H4 (cell line): ENCODE measurements at places on chromosomes 1 and 21.
A peak's percentile ranks its signal among the peaks of the same experiment; 100 is the strongest.

DNA sequence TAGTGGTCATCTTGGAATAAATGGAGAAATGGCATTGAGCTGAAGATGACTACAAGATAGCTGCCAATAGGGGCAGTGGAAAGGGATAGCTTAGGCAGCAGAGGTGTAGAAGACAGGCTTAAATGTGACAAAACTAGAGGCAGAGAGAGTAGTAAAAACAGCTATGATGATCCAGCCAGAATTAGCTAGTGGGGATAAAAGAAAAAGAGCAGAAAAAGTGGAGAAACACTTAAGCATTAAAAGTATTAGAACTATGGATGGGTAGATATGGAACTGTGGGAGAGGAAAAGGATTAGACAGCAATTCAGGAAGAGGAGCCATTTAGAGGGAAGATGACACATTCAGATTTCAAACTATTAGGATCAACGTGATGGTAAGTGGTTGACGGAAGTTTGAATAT lies 202.5 kb upstream of the SAMSN1 start:
- no peak for DNase-seq

- DNase-seq = no peak
Observed at GRCh38 chr1:7786795-7787194, 2.7 kb downstream of the PER3 start.

DNA sequence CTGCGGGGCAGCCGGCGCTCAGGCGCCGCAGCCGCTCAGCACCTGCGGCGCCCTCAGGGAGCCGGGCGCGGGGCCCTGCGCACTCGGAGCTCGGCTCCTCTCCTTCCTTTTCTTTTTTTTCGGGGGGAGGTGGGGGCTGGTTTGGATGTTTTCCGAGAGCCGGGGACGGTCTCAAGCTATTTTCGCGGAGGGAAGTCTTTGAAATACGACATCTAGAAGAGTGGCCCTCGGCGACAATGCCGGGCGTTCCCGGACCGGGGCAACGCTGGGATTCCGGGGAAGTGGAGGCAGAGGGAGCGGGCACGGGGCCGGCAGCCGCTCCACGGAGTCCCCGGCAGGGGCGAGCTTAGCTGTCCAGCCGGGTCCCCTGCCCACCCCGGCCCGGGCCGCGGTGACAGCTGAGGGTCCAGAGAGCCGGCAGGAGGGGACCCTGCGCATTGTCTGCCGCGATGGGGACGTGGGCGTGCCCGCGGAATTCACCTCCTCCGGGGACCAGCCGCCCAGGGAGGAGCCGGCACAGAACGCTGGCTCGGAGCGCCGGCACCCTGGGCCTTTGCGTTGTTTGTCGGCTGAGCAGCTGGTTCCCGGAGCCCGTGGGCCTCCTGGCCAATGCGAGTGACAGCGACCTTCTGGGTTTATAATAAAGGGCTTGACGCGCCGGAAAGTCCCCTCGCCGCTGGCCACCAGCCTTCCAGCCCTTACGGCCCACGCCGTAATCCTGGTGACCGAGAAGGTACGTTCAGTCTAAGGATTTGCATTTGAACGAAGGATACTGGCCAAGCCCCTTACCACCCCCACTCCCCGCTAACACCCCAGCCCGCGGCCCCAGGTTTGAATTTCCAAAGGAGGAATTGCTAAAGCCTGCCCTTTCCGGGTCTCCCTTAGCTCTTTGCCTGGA lies 582 bp downstream of the SLC37A1 start:
- no peak for DNase-seq

DNA sequence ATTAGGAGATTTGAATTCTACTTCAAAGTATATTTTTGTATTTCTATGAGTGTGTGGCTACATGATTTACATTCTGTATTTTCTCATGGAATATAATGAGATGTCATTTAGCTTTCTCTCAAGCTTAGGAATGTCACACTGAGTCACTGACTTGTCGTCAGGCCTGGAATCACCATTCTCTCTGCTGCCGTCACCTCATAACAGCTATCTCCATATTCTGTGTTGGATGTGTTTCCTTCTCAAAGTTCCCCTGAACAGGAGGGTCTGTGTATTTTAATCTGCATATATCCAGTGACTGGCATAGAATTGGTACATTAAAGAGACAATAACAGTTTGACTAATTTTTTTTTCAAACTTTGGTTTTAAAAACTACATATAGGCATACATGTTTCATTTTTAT lies 35.9 kb downstream of the LYPLAL1 start:
- no peak for DNase-seq

GRCh38 chr1:184214128-184214527 lies 162.6 kb downstream of the TSEN15 start:
- no peak for DNase-seq

DNA sequence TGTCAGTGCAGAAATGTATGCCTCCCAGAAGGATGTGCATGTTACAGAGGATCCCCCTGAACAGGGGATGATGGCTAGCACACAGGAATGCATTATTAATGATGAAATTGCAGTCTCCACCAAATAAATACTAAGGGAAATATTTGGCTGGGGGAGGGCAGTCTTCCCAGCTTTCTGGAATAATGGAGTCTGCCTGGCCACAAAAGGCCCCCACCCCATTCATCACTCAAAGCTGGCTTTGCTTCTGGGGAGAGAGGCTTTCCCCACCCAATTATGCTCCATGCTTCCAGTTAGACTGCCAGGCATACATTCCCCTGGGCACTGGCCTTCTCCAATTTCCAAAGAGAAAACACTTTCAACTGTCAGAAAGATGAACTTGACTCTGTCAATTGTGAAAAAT lies 302.7 kb downstream of the SIPA1L2 start:
- DNase-seq = no peak

- DNase-seq = no peak
Observed at GRCh38 chr1:238138059-238138626, 247.4 kb upstream of the ZP4 start.

GRCh38 chr1:60279798-60280197 lies 206.2 kb upstream of the C1orf87 start:
- DNase-seq = no peak

DNA sequence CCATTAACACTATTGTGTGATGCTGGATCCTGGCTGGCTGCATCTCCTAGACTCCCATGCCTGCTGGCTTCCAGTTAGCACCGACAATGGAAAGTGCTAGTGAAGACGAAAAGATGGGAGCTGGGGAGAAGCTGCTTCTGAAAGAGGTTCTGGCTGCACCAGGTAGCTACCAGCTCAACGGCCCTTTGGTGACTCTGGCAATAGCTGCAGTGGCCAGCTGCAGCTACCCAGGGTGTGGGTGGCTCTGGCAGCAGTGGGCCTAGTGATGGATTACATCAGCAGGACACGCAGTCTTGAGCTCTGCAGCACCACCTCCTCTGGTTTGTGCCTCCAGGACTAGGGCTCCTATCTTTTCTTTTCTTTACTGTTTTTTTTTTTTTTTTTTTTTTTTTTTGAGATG lies 662.6 kb downstream of the MATN1 start:
- no peak for DNase-seq

GRCh38 chr1:197695961-197696360 lies 79.3 kb downstream of the DENND1B start:
- DNase-seq = no peak

DNA sequence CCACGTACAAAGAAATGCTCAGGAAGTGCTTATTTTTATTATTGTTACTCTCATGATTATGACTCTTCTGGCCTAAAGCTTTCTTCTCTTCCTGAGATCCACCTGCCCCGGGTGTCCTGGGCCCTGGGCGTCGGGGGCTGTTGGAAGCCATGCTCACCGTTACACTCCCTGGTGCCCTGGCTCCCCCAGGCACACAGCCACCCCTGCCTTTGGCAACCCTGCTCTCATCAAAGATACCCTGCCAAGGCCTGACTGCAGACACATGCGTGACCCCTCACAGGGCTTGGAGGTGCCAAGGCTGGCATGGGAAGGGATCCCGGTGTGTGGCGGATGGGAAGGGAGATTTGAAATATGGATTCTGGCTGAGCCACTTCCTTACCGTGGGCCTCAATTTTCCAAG lies 3.3 kb upstream of the KISS1 start:
- DNase-seq = no peak

- DNase-seq = peak; percentile 95
Observed at GRCh38 chr1:46718727-46719622, at the start of gene EFCAB14. Gene EFCAB14, minus strand, starts transcription at chr1:46719114. Its CDS starts 1,027 bp downstream, at chr1:46718087.

- no peak for DNase-seq
Observed at GRCh38 chr1:65992165-65992821, 199.6 kb downstream of the PDE4B start.

DNA sequence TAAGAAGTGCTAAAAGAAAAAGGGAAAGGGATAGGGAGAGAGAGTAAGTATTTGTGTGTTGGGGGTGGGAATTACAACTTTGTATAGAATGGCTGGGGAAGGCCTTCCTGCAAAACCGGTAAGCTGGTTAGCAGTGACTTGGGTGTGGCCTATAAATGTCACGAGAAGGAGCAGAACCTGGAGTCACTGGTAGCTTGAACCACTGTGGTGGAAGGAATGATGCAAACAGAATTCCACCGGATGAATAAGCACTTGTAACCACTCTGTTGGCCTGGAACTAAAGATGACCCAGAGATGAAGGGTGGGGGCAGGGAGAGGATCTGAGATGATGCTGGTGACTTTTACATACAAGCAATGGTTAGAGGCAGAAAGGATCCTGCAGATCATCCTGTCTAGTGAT lies 8.9 kb downstream of the XKR8 start:
- peak; percentile 81 for DNase-seq

- peak; percentile 87 for DNase-seq
Observed at GRCh38 chr21:33383056-33383888, 19.9 kb upstream of the IFNGR2 start.

DNA sequence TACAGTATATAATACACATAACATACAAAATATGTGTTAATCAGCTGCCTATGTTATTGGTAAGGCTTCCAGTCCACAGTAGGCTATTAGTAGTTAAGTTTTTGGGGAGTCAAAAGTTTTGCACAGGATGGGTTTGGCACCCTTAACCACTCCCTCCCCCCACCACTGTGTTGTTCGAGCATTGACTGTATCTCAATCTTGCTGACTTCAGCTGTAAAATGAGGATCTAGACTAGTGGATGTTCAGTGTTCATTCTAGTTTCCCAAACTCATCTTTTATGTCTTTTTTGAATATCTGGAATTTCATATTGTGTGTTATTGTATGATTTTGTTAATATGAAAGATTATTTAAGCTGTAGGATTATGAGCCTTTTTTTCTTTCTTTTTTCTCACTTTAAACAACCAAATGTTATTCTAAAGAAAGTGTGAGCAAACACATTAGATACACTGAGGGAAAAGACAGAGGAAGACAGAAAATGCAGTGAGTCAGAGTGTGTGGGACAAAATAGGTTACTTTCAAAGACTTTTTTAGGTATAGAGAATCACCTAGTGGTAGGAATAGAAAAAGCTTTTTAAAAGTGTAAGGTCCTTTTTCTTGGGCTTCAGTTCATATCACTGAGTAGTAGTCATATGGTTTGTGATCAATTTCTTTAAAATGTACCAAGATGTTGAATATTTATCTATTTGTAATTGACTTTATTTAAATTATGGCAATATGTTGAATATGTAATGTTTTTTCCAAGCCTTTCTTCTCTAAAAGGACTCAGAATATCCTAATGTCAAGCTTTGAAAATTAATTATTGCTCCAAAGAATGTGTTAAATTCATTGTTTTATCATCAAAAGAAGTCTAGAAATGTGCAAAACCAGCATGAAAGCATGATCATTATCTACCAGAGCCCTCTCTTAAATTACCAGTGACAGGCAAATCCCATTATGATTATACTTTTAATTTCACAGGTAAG lies 17.9 kb upstream of the CENPF start:
- DNase-seq = peak; percentile 53

DNA sequence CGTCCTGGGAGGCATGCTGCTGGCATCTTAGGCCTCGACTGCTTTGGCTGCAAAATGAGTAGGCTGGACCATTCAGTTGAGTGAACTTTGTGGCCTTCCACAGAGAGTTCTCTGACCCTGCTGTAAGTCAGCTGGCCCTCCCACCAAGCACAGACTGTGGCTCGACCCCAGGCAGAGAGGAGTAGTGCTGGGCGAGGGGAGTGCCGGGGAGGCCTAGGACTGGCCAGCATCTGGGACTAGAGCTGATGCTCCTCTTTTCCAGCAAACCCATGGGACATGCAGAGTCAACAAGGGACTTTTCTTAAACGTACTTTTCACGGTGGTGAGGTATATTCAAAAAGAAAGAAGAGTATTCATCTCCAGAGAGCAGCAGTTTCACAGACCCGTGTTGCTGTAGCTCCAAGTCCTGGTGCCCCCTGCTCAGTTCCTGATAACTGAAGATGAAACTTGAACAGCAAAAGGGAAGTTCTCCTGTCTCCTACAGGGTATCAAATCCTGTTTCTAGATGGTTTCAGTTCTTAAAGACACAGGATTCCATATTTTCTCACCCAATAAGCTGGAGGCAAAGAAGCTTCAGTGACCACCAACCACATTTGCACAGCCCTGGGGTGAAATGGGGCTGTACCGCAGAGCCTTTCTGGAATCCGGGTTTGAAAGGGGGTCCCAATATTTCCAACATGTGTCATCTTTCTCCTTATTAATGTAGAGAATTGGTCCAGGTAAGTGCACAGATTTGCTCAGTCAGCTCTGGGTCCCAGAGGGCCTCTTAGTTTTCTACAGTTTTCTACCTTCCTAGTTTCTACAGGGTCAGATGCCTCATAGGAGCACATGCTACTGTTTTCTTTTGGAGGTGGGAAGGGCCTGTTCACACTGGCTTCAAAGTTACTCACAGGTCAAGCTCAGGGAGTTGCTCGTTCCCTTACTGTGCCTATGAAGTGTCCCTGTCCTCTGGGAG lies 20.9 kb downstream of the BATF3 start:
- no peak for DNase-seq

DNA sequence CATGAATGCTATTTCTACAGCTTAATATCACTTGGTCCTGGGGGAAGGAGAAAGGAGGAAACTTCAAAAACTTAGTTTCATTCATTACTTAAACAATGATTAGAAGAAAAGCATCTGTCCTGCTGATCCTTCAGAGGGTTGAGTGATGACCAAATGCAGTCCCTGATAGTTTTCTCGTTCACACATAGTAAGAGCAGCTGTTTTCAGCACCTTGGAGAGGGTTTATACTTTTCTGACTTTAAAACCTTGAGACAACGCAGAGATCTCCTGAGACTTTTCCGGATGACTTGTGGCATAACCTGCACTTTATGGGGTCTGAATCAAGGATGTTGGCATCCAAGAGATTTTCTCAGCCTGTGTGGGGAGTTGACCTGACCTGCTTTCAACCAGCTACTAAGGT lies 94.0 kb upstream of the KCND3 start:
- DNase-seq = no peak

- no peak for DNase-seq
Observed at GRCh38 chr1:47711848-47712492, 274.1 kb downstream of the FOXD2 start.

DNA sequence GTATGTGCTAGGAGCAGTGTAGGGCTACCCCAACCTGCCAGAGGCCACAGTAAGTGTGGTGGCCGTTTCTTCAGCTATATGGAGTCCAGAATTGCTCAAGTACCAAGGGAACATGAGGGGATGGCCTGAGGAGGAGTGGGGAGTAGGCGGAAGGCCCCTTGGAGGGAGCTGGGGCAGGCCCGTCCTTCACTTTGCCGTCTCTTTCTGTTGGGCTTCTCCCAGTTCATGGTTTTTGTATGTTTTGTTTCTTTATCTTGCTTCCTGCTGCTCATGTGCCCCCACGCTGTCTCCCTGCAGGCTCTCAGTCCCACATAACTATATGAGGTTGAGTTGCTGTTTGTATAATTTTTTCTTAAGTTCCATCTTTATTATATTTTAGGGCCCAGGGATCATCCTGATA lies 5.9 kb upstream of the DPH2 start:
- DNase-seq = no peak

- DNase-seq = no peak
Observed at GRCh38 chr1:9069326-9070100, at the start of gene SLC2A5. Gene SLC2A5, minus strand, starts transcription at chr1:9069635. Its CDS starts 99 bp downstream, at chr1:9069536.

- DNase-seq = peak; percentile 90
Observed at GRCh38 chr21:43600642-43601402, 58.5 kb downstream of the HSF2BP start.
